ENCODE measurements at places on chromosomes 6 and 20. TPM values are rescaled to one million over a fixed set of nuclear protein-coding genes. Genes with fewer than 3 reads are reported as not detected.

Gene BTN1A1
- not detected for polyA plus RNA-seq

Gene SLC26A8
- not detected for polyA plus RNA-seq

Gene UBD
- polyA plus RNA-seq = not detected

- no peak for DNase-seq
Measured at GRCh38 chr6:135850882-135851281, 619 bp upstream of the PDE7B start.

DNA sequence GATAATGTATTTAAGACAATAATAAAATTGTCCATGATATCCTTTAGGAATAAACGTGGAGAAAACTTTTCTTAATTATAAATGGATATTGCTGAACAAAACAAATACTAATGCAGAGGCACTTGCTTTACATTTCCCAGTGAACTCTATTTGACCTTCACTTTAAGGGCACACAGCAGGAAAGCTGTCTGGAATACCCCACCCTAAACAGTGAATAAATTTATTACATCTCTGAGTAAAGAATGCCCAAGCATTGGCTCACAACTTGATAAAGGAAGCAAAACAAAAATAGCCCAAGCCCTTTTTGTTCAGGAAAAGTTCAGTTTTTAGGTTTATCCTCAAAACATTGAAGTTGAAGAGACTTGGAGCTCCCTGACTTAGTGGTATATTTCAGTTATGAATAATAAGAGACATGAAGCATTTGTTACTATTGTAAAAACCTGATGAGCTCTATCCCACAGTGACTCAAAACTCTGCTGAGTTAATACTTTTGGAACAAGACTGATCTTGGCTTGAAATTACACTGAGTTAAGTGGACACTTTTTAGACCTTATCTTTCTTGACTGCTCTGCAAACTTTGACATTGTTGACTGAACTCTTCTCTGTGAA is 353.9 kb downstream of the BCKDHB start:
- DNase-seq = no peak

DNA sequence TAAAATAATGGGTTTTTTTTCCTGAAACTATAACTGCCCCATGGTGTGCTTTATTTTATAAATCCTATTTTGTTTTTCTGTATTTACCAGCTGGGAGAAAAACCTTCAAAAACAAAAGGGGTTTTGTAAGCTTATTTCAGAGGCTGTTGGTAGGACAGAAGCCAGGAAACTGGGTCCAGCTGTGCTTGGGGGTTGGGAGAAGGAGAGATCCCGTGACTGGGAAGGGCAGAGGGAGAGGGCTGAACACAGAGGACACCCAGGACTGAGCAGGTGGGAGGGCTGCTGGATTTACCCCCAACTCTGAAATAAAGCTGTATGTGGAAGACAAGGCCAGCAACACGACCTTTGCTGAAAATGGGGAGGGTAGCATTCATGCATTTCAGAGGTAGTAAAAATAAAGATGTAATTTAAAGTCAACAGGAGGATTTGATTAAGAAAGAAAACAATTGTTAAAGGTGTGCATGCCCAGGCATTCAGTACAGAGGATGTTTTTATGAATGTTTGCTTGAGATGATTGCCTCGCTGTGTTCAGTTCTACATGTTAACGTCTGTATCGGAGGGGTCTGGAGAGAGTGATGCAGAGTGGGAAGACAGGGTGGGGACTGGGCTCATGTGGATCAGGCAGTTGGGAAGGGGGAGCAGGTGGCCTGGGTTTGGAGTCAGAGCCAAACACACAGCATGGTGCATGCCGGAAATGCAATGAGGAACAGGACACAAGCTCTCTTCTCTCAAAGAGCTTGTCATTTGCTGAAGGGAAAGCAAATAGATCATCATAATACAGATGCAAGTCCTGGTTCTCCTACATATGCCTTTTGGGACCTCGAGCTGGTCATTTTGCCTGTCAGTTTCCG is 21.4 kb downstream of the ARFGEF3 start:
- no peak for DNase-seq

DNA sequence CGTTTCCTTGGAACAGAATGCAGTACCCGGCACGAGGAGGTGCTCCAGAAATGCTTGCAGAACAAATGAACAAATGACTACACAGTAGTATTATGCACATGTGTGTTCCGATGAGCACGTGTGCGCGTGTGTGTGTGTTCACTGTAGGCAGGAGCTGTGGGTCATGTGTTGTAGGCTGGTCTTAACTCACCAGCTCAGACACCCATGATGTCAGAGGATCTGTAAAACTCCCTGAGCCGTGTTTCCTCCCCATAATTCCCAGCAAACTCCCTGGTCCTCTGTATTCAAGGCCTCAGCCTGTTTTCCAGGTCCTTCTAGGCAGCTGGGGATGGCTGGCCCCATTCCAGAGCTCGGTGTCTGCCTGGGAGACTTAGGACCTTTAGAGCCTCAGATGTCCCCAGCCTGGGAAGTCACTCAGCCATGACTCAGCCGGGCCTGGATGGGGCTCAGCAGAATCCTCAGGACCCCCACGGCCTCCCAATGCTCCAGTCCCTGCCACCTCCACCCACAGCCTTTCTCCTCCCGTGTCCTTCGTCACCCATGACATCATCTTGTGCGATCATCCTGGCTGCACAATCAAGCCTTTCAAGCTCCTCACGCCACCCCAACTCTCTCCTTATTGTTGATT is 475.0 kb upstream of the SULF2 start:
- DNase-seq = no peak

DNA sequence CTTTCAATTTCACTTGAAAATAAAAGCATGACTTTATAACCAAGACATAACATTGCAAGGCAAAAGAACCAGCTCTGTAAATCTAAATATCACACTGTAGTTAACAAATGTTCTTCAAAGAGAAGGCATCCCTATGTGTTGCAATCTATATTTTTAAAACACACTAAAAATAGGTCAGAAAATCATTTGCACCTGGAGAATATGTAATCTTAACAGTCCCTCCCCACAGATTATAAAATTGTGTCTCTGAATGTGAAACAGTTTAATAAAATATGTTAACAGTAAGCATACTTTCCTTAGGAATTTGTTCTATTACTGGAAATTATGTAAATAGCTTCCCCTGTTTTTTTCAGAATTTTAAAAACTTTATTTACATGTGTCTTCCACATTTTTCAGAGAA is 351.9 kb downstream of the COL12A1 start:
- DNase-seq = no peak

DNA sequence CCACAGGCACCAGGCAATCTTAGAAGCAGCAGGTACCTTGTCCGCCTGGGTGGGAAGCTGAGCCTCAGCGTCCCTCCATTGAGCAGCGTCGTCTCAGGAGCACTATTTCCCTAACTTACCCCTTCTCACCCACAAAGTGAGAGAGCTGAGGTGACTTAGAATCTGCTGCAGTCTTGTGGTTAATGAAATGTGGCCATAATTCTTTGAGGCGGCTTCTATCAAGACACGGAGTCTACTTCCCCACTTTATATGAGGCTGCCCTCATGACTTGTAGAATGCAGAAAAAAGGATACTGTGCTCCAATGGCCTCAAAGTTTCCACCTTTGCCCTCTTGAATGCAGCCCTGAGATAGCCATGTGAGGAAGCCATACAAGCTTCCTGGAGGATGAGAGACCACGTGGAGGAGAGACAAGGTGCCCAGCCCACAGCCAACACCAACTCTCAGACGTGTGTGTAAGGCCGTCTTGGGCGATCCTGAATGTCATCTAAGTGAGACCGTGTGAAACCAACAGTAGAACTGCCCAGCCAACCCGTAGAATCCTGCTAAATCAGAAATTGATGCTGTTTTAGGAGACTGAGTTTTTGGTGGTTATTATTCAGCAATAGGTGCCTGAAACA is 9.1 kb upstream of the TAGAP start:
- no peak for DNase-seq

- no peak for DNase-seq
Measured at GRCh38 chr6:134094441-134094840, 42.0 kb upstream of the SLC2A12 start.

DNA sequence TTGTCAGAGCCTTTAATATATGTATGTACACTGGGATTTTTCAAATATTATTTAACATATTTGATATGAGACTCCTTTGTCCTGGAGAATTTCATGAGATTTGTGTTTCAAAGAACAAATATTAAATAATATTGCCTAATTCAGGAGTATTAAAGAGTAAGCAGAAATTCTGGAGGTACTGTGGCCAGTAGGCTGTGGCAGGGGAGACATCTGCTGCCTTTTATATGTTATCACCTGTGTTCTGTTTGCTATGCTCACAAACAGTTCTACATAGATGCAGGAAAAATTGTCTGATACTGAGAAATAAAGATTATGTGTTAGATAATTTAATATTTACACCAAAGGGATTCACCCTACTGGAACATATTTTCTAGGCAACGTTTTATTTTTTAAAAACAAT is 395.4 kb upstream of the SLC35B3 start:
- DNase-seq = no peak
